Pancreas (tissue), 10 donors: ENCODE measurements at places on chromosomes 5 and 9. TPM values are rescaled to one million over a fixed set of nuclear protein-coding genes. Genes with fewer than 3 reads are reported as not detected.

Gene GABRP
- polyA plus RNA-seq, result 0.07 TPM

Gene OR1Q1
- not detected for polyA plus RNA-seq

Gene NIM1K
- polyA plus RNA-seq, result 0.77 TPM

Gene ZNF454
- 1.6 TPM for polyA plus RNA-seq

Gene OSMR
- 5.5 TPM for polyA plus RNA-seq

Gene HTR4
- not detected for polyA plus RNA-seq

Gene BNC2
- polyA plus RNA-seq, result 0.28 TPM

DNA sequence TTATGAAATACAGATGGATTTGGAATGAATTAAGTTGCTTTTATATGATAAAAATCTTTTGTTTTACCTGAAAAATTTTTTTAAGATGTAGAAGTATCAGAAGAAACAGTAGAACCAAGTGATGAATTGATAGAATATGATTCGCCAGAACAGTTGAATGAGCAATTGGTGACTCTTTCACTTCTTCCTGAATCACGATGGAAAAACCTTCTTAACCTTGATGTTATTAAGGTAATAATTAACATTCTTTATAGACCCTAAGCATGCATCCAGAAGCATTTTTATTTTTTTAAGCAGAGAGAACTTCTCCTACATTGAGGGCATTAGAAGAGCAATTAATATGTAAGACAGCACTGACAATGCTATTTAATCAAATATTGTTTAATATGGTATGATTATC is 28.8 kb downstream of the WDR36 start:
- no peak for DNase-seq

- DNase-seq, result no peak
Measured at GRCh38 chr5:40622463-40623252, 57.1 kb upstream of the PTGER4 start.

- no peak for DNase-seq
Measured at GRCh38 chr5:158398360-158399201, 539.6 kb upstream of the CLINT1 start.

- DNase-seq, result no peak
Measured at GRCh38 chr5:76958991-76959767, 6.3 kb downstream of the CRHBP start.

DNA sequence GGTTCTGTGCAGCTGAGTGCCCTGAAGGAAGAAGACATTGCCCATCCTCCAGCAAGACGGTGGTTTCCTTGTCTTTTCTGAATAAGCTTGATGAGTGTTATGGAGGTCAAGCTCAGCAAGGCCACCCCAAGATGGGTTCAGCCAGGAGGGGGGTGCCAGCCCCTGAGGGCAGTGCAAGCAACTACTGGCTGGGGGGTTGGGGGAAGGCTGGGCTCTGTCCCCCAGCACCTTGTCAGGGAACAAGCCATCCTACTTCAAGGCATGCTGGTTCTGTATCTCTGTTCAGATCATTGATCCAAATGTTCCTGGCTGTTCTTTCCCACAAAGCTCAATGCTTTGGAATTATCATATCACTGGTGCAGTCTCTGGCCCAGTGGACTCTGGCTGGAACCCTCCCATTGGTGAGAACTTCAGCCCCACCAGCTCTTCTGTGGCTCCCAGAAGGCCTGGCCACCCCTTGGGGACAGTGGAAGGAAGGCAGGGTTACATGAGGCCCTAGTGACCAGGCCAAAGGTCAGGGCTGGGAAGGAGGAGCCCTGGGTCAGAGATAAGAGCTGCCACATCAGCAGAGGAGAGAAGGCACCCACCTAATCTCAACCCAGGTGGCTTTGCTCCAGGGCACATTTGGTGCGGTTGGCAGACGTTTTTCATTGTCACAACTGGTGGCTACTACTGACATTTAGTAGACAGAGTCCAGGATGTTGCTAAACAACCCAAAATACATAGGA is 280.2 kb downstream of the IRX2 start:
- no peak for DNase-seq

DNA sequence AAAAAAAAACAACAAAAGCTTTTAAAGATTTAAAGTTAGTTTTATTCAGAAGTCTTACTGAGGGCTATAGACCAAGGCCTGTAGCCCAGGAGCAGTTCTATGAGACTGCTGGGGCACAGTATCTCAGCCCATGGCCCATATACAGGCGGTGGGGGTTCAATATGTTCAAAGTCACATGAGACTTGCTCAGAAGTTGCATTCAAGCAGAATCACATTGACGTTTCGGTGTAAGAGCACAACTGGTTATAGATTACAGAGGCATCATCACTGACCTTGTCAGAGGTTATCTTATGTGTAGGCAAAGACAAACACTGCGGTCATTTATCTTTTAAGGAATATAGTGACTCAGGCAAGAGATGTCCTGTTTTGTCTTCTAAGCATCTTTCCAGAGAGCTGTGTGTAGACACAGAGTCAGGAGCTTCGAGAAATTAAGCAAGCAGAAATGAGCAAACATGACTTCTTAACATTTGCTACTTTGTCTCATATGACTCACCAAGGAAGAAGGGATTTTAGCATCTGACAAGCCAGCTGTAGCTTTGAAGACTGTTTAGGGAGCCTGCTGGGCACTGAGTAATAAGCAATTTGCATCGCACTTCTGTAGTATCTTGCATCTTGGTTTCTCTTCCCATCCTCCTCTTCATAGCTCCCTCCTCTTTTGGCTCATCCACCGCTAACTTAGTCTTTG is 12.9 kb upstream of the F2RL1 start:
- DNase-seq, result no peak

DNA sequence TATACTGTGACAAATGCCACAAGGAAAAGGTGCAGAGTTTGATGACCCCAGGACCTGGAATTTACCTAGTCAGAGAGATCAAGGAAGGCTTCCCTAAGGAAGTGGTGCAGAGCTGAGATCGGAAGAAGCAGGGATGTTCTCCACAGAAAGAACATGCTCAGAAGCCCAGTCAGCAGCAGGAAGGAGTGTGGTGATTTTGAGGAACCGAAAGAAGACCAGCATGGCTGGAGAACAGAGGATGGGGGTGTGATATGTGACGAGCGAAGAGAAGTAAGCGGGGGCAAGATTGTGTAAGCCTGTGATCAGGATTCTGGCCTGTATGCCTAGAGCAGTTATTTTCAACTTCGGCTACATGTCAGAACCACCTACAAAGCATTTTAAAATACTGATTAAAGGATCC is 18.7 kb upstream of the PIK3R1 start:
- no peak for DNase-seq

GRCh38 chr5:133121611-133122150 is 69.9 kb downstream of the HSPA4 start:
- no peak for DNase-seq

- DNase-seq, result no peak
Measured at GRCh38 chr5:96080557-96080956, 118.9 kb upstream of the ELL2 start.

- DNase-seq, result peak; percentile 39
Measured at GRCh38 chr9:124769549-124770358, 1.4 kb downstream of the NR6A1 start.

DNA sequence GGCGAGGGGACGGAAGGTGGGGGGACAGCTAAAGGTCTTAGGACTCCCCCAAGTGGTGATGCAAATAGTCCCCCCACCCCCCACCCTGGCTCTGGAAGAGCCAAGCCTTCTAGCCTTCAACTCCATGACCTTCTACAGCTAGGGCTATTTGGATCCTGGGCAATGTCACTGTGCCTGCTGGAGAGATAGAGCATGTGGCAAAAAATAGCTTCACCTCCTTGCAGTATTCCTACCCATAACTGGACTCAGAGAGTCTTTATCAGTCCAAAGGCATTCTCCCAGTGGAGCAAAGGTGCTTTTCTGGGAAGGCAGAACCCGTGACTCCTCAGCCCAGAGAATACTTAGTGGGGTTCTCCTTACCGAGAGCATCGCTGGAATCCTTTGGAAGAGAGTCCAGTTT is 48.9 kb upstream of the PPARGC1B start:
- DNase-seq, result no peak

DNA sequence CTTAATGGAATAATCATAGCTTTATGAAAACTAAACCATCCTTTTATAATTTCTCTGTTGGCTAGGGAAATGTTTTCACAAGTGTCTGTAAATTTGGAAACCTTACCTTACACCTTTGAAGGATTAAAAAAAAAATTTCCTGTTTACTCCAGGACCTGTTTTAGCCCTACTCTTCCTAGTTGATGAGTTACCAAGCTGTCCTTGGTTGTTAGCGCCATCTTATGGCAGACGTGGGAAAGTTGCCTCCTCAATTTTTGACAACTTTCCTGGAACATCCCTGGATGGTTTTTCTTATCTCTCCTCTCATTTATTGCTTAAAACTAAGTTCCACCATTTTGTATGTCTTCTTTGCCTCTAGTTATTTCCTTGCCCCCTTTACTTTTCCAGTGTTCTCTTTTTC is 25.7 kb downstream of the ZSWIM6 start:
- no peak for DNase-seq

DNA sequence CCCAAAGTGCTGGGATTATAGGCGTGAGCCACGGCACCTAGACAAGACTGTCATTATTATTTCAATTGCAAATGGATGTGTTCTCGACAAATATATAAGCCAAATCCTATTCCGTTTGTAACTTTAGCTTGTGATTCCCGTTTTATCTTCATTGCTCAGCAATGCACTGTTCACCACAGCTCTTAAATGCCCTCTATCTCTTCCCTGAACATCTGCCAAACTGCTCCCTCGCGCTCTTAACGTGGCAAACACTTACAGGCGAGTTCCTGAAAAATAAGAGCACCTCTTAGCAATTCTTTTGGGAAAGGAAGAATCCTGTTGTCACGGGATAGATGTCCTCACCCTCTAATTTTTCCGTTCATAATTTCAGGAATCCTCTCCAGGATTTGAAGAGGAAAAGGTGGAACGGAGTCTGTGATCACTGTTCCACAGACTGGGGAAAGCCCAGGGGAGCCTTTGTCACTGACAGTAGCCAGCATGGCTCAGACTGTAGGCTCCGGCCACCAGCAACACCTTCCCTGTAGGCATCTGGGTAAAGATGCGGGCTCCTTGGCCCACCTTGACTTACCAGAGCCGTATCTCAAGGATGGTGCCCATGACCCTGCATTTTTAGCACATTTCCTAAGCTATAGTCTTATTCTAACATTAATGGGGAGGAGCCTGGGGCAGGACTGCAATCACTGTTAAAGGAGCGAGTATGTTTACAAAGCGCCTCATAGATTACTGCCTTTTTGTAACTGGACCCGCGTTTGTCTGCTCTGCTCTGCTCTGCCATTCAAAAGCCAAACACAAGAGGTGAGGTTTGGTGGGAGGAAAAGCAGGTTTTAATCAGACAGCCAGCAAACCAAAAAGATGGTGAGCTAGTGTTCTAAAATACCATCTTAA is 20.2 kb upstream of the GNPDA1 start:
- DNase-seq, result no peak

GRCh38 chr9:100641166-100641565 is 63.3 kb downstream of the CAVIN4 start:
- DNase-seq, result no peak

DNA sequence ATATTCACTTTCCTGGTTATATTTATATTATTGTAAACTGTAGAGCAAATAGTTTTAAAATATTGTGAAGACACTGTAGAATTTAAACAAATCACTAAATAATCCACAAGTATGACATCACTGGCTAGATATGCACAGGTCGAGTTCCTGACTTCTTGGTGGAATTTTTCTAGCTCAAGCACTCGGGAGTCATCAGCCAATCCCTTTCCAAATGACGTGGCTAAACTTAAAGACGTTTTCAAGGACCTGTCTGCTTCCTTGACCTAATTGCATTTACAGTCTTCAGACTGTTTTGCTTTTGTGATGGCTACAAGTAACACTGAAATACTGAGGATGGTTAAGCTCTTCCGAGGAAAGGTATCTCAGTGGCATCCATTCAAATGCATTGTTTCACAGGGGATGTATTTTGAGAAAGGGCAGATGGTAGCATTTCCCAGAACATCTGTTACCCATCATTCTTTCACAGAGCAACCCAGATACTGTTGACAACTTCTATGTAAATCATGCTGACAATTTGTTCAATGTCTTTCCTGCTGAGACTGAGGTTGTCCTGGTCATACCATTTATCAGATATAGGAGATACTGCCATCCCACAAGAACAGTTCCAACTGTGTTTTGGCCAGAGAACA is 262.8 kb downstream of the CDH10 start:
- DNase-seq, result no peak

DNA sequence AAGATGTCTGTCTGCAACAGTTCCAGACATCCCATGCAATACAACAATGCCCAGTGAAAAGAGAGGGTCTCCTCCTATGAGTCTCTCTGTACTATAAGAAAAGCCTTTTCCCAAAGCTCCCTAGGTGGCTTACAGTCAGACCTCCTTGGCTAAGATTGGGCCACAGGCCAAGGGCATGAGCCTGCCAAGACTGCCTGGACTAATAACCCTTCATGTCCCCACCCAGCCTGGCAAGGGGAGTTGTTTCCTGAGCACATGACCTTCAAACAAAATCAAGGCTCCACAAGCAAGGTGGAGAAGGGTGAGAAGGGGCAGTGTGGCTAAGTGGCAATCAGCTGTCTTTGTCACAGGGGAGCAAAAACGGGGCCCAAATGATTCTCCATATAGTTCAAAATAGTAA is 75.6 kb upstream of the ZSWIM6 start:
- peak; percentile 91 for DNase-seq

DNA sequence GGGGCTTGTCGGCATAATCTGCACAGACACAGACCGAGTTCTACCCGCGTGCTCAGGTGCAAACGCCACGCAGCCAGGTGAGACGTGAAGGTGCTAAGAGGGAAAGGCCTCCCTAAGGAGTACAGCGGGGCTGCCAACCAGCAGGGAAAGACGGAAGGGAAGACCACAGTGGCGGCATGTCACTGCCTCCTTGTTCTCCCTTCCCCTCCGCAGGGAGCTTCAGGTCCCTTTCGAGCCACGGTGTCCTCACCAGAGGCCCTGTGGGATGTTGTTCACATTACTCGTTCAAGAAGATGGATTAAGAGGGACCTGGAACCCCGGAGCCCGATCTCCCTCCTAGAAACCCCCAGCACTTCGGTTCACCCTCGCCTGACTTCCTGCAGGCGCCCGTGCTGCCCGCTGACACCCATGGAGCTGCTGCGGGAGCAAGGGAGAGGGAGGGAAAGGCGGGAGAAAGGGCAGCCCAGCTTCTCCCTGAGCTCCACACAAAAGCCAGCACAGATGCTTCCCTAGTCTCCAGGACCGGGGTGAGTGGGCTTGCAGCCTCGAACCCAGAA is 686 bp downstream of the BRD9 start:
- no peak for DNase-seq

GRCh38 chr9:37378613-37379004 is 43.9 kb upstream of the GRHPR start:
- DNase-seq, result no peak

GRCh38 chr5:93573354-93574351 is 7.4 kb downstream of the NR2F1-AS1 start:
- no peak for DNase-seq
